Tibial nerve (tissue), 4 donors: ENCODE measurements at places on chromosomes 5 and 9.

DNA sequence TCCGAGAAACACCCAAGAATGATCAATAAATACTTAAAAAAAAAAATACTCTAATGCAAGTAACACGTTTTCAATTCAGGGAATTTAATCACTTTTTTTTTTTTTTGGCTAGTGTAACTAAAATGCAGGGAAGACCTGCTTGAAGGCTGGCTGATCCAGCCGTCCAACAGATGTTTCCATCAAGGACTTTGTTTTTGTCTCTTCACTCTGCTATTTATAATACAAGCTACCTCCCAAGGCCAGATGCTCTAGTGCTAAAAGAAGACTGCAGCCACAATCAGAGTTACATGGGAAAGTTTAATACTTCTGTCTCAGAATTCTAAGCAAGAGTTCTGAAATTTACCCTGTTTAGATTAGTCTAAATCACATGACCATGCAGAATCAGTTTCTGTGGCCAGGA lies 14.5 kb downstream of the TBCA start:
- DNase-seq, result no peak
- no peak overlapping the region for H3K27ac ChIP-seq
- H3K4me1 ChIP-seq, result no peaks in the 10 kb centered on the region
- no peak overlapping the region for H3K4me3 ChIP-seq

DNA sequence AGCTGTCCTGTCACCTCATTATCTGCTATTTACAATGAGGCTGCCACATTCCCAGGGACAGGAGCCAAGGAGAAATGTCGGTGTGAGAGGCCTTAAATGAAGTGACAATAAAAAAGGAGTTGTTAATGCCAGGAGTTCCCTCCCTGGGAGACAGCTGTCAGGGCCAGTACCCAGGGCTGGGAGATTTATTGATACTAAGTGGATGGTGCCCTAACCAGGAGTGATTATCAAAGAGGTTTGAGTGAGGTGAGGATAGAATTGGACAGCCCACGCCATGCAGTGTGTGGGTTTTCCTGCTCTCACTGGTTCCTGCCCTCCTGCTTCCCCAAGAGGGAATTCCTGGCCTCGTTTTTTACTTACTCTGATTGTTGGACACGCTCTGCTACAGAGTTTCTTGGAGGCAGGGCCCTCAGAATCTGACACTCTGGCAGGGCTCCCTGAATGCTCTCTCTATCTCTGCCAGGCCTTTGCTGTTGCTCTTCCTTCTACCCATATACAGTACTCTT lies 150.8 kb downstream of the GRIA1 start:
- no peaks in the 10 kb centered on the region for H3K36me3 ChIP-seq
- no peaks in the 10 kb centered on the region for H3K27me3 ChIP-seq
- DNase-seq, result no peak
- no peak overlapping the region for H3K4me3 ChIP-seq
- no peak overlapping the region for H3K27ac ChIP-seq

GRCh38 chr9:137459601-137460362 lies 648 bp upstream of the NSMF start:
- H3K4me3 ChIP-seq, result peak overlapping the region; percentile 93
- peak overlapping the region; percentile 93 for H3K27ac ChIP-seq
- DNase-seq, result no peak
- H3K4me1 ChIP-seq, result peaks cover 61% of the 10 kb centered on the region
- H3K36me3 ChIP-seq, result peaks cover 4% of the 10 kb centered on the region
- H3K27me3 ChIP-seq, result no peaks in the 10 kb centered on the region

DNA sequence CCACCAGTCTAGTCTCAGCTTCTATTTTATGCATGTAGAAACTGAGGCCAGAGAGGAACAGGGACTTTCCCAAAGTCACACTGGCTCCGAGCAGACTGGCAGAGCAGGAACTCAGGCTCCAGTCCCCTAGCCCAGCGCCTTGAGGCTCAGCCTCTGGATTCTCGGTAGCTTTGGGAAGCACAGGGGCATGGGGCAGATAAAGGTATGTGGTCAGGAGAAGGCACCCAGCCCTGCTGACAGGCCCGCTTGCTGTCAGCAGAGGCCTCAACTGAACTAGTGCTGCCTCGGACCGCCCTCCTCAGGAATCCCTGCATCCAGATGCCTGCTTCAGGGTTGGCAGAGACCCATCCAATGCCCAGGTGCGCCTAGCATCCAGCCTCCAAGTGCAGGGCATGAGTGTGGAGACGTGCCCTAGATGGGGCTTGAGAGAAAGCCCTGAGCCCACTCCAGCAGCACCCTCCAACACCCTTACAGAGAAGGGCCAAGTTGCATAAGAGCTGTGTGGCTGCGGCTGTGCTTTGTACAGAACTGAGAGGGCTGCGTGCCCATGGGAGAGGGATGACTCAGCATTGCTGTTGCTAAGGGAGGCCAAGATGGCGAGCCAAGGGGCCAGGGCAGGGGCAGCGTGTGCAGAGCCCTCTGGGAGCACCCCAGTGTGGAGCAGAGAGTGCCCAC lies 168.6 kb downstream of the MACROH2A1 start:
- H3K4me3 ChIP-seq, result no peak overlapping the region
- H3K36me3 ChIP-seq, result no peaks in the 10 kb centered on the region
- no peak overlapping the region for H3K27ac ChIP-seq
- H3K4me1 ChIP-seq, result peaks cover 6% of the 10 kb centered on the region

DNA sequence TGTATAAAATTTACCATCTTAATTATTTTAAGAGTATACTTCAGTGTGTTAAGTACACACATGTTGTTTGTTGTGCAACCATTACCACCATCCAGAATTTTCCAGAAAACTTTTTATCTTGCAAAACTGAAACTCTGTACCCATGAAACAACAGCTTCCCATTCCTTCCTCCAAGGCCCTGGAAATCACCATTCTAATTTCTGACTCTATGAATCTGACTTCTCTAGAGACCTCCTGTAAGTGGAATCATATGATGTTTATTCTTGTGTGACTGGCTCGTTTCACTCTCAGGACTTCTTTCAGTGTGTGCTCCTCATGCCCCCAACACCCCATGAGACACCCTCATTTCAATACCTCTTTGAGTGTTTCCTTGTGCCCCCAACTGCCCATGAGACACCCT lies 60.4 kb upstream of the COL15A1 start:
- peaks cover 66% of the 10 kb centered on the region for H3K4me1 ChIP-seq
- no peak overlapping the region for H3K4me3 ChIP-seq
- no peak overlapping the region for H3K27ac ChIP-seq
- DNase-seq, result no peak
